HL-60 (cell line): ENCODE measurements at places on chromosomes 1 and 21.
A peak's percentile ranks its signal among the peaks of the same experiment; 100 is the strongest.

DNA sequence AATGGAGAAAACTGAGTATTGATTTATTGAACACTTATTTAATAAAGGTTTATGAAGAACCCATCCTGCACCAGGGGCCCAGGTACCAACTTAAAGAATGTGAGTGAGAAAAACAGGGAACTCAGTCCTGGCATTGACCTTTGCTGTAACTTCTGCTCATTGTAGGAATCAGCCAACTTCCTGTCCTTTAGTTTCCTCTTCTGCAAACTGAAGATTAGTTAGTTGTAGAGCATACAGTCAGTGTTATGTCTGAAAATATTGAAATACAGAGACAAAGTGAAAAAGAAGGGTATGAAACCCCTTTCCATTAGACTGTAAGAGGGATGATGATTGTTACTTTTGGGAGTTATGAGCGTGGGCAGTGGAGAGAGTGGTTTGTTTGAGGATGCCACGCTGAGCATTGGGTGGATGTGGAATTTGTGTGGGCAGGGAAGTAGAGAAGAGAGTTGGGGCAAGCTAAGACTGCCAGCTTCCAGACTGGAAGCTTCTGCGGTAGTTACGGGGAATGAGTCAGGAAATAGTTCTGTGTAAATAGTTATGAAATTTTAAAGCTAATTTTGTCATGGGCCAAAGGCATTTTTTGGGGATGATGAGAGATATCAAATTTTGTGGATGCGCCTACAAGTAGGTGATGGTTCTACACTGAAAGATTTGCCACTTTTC, 89.2 kb downstream of the GPR88 start:
- DNase-seq, result no peak

- DNase-seq, result peak; percentile 1
These were observed 76.5 kb downstream of the ACTL8 start for GRCh38 chr1:17831597-17831996.

DNA sequence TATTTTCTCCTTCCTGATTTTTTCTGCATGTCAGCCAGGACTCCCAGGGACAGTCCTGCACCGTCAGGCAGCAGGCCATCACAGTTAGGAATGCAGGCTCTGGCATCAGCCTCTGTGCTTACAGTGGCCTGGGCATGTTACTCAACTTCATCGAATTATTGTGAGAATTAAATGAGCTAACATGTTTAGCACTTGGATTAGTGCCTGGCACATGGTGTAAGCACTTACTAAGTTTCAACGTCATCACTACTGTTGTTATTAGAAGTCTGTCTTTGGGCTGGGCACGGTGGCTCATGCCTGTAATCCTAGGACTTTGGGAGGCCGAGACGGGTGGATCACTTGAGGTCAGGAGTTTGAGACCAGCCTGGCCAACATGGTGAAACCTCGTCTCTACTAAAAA, 45.1 kb downstream of the SCCPDH start:
- DNase-seq, result no peak

- no peak for DNase-seq
These were observed 5.6 kb upstream of the YBX1 start for GRCh38 chr1:42676534-42677087.

DNA sequence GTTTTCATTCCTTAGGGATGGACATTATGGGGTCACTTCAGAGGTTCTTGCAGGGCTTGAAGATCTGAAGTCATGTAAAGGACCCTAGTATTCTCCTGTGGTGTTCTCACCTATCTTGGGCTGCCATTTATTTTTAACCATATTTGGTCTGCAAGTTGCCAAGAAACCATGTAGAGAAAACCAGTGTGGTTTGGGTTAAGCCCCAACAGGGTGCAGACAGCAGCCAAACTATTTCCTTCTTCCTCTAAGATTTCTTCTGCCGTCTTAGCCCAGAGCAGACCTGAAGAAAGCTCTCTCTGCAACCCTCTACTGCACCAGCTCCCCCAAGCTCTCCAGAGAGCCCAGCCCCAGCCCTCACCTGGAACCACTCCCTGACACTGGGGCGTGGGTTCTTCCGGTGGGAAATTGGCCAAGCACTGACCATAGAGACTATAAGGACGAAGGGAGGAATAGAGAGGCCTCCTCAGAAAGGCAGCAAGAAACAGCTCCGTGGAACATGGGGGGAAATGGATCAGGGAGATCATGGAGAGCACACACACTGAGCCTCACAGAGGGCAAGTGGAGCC, 136.6 kb downstream of the SYF2 start:
- no peak for DNase-seq

- DNase-seq, result no peak
These were observed 56.7 kb downstream of the RASAL2 start for GRCh38 chr1:178150610-178151009.

DNA sequence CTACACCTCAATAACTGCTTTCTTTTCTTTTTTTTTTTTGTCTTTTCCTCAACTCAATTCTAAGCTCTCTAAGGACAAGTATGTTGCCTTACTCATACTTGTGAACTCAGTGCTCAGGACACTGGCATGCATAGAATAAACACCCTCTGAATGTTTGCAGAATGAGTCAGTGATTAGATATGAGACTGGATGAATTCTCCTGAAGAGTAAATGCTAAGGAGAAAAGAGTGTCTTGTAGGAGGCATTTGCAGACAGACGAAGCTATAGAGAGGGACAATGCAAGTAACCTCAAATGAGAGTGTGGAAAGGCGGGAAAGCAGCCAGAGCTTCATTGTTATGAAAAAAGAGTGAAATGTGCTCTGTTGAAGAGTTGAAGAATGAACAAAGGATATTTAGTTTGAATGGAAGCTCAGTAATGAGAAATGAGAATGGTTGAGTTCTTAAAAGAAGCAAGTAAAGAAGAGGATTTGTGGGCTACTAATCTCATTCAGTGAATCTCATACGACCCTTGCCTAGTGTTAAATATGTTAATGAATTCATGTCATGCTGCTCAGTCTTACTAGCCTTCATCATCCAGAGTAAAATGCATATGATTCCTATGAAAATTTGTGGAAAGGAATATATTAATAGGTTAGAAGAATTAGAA, 166.1 kb upstream of the DPYD start:
- no peak for DNase-seq

GRCh38 chr1:30307182-30307581, 416.2 kb downstream of the MATN1 start:
- DNase-seq, result no peak

GRCh38 chr1:48371598-48371997, 100.4 kb downstream of the SPATA6 start:
- DNase-seq, result peak; percentile 1

DNA sequence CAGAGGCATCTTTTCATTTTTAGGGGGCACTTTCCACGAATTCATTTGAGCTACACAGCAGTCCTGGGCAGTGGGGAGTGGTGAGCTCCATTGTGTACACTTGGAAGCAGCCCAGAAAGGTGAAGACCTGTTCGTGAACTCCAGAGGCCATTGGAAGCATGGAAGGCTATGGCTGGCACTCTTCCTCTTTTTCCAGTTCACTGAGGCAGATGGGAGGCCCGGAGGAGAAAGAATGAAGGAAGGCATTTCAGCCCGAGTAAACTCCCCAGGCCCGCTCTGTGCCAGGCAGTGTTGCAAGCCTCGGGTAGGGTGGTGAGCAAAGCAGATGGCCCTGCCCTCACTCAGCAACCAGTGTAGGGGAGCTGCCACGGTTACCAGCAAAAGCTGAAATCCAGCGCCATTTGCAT, 673 bp upstream of the DHCR24 start:
- DNase-seq, result peak; percentile 11

DNA sequence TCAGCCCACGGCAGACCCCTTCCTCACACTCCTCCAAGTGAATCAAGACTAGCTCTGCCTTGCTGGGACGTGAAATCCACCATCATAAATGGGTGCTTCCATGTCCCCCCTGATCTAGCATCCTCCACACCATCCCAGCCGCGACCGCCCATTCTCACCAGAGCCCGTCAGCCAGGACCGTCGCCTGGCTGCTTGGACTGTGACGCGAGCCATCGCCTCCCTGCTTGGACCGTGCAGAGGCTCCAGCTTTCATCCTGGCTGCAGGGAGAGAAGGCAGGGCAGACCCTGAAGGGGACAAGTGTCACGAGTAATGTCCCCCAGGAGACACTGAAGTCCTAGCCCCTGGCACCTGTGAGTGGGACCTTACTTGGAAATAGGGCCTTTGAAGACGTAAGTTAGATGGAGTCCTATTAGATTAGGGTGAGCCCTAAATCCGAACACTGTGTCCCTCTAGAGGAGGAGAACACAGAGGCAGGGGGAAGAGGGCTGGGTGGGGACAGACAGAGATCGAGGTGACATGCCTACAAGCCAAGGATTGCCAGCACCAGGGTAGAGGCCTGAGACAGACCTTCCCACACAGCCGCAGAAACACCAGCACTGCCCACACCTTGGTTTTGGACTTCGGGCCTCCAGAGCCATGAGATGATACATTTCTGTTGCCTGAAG, 12.8 kb upstream of the PRKCZ start:
- DNase-seq, result no peak

GRCh38 chr1:3822421-3822820, 26.1 kb upstream of the LRRC47 start:
- no peak for DNase-seq

DNA sequence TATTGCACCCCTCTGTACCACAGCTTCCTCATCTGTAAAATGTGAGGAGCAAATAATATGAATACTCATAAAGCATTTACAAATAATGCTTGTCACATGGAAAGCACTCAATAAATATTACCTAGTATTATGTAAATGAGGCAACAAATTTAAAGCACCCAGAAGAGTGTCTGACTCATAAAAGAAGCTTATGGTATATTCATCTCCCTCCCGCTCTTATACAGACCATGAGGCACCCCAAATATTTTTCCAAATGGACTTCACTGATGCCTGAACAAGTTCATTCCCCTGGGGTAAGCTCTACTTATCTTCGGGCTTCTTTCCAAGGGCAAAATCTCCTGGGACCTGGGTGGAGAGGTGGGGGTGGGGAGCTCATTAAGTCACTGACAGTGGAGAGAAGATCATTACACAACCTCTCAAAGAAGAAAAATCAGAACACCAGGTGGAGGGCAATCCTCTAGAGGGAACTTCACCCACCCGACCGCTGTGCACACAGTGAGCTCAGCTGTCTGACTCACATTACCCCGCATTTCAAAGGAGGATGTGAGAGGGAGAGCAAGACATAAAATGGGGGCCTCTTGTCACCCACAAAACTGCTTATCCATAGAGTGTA, 166.2 kb downstream of the ASTN1 start:
- DNase-seq, result no peak

GRCh38 chr1:115814685-115815398, 26.1 kb downstream of the NHLH2 start:
- DNase-seq, result no peak

DNA sequence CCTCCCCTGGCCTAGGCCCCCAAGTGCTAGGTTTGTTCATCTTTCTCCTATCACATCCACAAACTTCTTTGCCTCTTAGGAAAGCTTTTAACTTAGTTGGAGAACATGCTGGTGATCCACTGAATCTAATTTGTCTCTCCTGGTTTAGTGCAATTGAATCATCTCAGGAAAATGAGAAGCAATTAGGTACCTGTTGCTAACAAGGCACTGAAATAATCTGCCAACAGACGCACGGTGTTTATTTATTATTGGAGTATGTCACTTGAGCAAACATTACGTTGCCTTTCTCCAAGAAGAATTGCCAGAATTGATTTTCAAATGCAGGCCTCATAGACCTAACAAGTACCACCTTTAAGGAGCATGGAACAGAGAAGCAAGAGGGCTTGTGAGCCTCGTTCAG, 309.4 kb downstream of the NFIA start:
- DNase-seq, result no peak

- DNase-seq, result peak; percentile 28
These were observed 59.6 kb downstream of the ST3GAL3 start for GRCh38 chr1:43766818-43767525.

DNA sequence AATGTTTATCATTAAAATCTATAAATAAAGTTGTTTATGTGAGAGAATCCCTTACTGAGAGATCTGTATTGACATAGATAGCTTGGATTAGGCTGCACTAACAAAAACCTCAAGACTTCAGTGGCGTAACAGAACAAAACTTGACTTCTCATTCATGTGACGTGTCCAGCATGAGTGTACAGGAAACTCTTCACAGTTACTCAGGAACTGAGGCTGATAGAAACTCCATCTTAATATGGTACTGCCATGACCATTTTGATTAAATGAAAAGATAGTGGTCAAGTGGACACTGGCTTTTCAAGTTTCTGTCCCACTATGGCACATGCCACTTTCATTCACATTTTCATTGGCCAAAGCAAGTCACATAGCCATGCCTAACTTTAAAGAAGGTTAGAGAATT, 3.7 kb downstream of the ST3GAL3 start:
- DNase-seq, result no peak

DNA sequence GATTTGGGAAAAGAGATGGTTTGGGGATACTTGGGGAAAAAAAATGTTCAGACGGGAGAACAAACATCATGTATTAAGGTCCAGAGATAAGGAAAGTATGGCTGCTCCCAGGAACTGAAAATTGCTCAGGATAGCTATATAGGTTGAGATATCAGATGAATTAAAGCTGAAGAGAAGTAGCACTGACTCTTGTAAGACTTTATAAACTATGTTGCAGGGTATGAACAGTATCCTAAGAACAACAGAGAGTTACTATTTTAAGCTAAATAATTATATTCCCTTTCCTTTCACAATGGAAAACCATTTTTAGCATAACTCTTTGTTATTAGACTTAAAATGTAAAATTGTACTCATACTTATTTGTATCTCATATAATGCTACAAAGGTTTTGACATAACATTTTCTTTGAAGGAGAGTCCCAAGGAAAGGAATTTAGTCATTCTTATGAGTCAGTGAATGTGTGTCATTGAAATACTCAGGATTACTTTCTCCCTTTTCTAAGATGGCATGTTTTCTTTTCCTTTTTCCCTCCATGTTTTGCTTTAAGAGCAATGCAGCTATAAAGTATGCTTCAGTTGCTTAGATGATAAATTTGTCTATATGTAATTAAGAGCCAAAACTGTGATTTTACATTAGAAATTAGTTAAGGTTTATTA, 139.4 kb upstream of the KIAA1614 start:
- no peak for DNase-seq

GRCh38 chr1:32255072-32256071, 4.3 kb downstream of the LCK start:
- no peak for DNase-seq

- no peak for DNase-seq
These were observed 20.8 kb upstream of the ENSA start for GRCh38 chr1:150650193-150650592.

DNA sequence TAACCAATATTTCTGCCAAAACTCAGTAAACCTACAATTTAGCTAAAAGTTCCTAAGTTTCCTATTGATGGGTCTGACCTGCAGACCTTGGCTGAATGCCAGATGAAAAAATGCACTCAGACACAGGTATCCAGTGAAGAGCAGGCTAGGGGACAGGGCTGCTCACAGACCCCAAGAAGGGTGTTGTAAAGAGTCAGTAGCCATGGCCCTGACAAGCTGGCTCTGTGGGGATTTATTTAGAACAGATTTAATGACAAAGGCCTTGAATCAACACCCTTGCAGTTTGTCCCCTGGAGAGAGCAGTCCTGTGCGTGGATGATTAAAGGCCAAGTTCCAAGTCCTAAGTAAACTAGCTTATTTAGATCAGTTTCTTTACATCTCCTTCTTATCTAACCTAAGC, 1243.2 kb upstream of the ADGRL4 start:
- no peak for DNase-seq

DNA sequence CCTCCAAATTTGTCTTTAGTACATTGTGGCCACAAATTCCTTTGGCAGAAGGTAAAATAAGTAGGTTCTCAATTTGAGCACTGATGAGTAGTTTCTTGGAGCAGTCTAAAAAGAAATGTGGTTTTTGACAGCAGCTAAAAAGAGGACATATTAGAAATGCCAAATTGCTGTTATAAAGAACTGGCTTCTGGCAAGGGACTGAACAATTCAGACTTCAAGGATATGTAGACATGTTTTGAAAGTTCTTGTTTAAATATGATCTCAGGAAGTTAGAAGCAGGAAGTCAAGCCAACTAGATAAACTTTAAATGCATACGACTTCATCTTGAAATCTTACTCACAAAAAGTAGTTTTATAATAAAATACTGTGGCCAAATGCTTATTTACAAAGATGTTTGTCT, 18.8 kb downstream of the C1orf52 start:
- no peak for DNase-seq
